ENCODE measurements at places on chromosomes 7 and 10.

GRCh38 chr7:112573302-112574039, 92.7 kb downstream of the LSMEM1 start:
- peak; percentile 31 for DNase-seq

DNA sequence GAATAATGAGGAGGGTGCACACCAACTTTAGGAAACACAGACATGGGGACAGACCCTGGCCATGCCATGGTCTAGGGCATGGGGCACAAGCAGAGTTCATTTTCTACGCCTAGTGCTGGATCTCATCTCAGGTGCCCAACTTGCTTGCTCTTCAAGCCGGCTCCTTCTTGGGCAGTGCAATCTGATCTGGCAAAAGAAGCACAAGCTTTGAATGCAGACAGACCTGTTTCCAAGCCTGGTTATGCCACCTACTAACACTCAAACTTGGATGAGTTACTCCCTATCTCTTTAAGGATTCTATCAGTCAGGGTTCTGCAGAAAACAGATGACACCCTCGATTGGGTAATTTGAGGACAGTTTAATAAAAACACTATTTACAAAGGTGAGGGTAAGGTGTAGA, 34.9 kb upstream of the WAPL start:
- DNase-seq: no peak

GRCh38 chr10:100912013-100912604, 654 bp upstream of the SLF2 start:
- DNase-seq: peak; percentile 50

- DNase-seq: no peak
Observed at GRCh38 chr10:62388328-62388727, 14.2 kb downstream of the ZNF365 start.

GRCh38 chr7:88311675-88312036, 5.0 kb upstream of the STEAP4 start:
- no peak for DNase-seq

- DNase-seq: no peak
Observed at GRCh38 chr10:109616359-109616980, 306.8 kb downstream of the XPNPEP1 start.

GRCh38 chr10:67802767-67803538, 35.0 kb downstream of the DNAJC12 start:
- peak; percentile 26 for DNase-seq

DNA sequence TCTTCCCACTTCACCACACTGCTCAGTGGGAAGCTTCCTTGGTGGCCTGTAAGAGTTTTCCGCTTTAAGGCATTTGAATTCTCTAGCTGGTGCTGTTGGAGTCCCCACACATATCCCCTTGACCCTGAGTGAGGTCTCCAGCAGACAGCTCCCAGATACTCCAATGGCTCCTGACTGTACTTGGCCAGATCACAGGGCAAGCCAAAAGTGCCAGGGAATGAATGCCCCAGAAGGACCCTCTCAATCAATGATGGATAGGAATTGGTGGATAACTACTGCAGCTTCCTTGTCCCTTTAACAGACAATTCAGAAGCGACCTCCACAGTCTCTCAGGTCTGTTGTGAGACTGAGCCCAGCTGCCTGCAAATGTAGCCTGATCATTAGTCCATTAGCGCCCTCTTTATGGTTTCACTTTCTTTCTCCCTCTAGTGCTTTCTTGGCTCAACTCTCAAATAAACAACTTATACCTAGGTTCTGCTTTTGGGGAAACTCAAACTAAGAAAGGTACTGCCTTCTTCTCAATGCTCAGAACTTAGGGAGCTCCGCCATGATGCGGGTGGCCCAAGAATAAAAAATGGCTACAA, 283.0 kb downstream of the TCF7L2 start:
- no peak for DNase-seq

DNA sequence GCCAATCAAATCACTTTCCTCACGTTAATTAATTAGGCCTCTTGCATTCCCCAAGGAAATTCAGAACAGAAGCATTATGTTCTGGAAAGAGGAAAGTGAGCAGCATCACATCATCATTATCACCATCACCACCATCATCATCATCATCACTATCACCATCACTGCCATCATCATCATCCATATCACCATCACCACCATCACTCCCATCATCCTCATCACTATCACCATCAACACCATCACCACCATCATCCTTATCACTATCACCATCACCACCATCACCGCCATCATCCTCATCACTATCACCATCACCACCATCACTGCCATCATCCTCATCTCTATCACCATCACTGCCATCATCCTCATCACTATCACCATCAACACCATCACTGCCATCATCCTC, 31.4 kb upstream of the PLXNA4 start:
- DNase-seq: no peak

DNA sequence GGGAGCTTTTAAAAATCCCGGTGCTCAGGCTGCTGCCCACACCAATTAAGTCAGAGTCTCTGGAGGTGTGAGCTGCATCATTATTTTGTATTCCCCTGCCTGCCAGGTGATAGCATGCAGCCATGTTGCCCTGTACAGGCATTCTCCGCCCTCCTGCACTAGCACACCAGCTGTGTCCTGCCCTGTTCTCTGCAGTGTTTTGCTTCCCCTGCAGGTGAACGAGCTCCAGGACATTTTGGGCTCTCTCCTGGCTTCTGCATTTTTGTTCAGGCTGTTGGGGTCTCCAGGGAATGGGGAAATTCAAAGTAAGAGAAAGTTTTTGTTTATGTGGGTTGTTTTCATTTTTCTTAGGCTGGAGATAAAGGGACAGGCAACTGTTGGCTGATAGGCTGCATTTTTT, 271.0 kb upstream of the COBL start:
- no peak for DNase-seq

DNA sequence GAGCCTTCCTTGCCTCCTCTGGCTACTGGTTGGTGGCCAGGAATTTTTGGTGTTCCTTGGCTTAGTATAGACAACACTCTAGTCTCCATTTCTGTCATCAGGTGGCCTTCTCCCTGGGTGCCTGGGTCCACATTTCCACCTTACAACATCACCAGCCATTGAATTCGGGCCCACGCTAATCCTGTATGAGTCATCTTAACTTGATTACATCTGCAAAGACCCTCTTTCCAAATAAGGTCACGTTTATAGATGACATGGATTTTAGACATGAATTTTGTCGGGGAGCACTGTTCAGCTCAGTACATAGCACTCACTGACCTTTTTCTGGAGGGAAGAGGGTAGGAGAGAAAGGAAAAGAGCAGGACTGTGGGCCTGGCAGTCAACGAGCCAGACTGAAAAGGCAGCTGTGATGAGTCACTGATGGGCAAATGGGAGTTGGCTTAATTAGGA, 39.4 kb downstream of the MMRN2 start:
- peak; percentile 68 for DNase-seq

GRCh38 chr10:80126876-80127275, 5.7 kb upstream of the PLAC9 start:
- no peak for DNase-seq

GRCh38 chr7:78601728-78602127, 803.2 kb downstream of the PHTF2 start:
- DNase-seq: no peak

DNA sequence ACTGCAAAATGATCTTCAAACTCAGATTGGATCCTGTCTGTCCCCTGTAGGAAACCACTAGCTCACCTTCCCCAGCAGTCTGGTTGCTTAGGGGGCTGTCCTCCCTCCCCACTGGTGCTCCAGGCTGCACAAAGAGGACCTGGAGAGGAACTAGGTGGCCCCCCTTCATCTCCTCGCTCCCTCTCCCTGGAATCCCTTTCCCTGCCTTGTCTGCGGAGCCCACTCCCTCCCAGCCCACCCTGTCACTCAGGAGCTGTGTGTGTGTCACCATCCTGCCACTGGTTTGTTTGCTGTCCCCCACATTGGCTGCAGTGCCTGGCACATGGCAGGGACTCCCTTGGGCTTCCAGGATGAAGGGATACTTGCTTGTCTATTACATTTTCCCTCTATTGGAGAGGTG, 35.5 kb upstream of the ZMIZ2 start:
- DNase-seq: no peak
